Caki2 (cell line): ENCODE measurements at places on chromosomes 6 and 20. TPM values are rescaled to one million over a fixed set of nuclear protein-coding genes. Genes with fewer than 3 reads are reported as not detected.

ZBTB46 gene
- 9.6 and 10.4 TPM in 2 replicates for total RNA-seq

FRK gene
- 5.0 and 5.1 TPM in 2 replicates for total RNA-seq

IPCEF1 gene
- 0.20 and 0.29 TPM in 2 replicates for total RNA-seq

AURKA gene
- total RNA-seq = 74.5 and 95.5 TPM in 2 replicates

PTGIS gene
- total RNA-seq = not detected in 2 replicates

LPIN3 gene
- total RNA-seq = 7.2 and 13.9 TPM in 2 replicates

TRERF1 gene
- 0.58 and 2.0 TPM in 2 replicates for total RNA-seq

RGS17 gene
- 9.3 and 14.4 TPM in 2 replicates for total RNA-seq

LY6G6C gene
- not detected in 2 replicates for total RNA-seq

DCDC2 gene
- total RNA-seq = 4.7 and 5.4 TPM in 2 replicates

SLC17A2 gene
- total RNA-seq = not detected in 2 replicates
